ENCODE measurements at places on chromosomes 7 and 10.

DNA sequence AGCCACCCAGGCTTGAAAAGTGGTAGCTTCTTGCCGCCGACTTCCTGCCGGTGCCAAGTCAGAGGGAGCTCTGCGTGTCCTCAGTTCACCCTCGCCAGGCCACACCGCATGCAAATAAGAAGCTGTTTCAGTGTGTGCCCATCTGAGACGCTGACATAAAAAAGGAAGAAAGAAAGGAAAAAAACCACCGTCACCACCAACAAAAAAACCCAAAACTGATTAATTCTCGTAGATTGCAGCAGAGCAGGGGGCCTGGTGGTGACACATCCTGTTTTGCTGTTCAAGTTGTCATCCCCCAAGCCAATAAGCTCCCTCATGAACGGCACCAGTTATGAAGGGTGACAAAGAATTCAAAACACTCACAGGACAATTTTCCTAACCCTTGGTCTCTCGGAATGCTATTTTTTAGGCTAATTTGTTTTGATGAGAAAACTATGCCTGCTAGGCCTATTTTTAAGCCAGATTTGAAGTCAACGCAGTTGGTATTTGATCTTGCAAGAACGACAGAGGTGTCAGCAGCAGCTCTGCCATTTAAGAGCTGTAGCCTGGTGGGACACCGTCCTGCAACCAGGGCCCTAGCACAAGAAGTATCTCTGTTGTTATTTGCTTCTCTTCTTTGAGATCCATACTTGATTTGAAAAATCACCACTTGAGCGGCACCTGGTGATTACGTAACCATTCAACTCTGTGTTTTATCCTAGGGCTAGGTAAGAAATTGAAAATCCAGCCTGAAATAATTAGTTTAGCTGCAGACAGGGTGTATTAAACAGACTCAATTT is 145.6 kb downstream of the PFKFB3 start:
- DNase-seq: peak; percentile 71

DNA sequence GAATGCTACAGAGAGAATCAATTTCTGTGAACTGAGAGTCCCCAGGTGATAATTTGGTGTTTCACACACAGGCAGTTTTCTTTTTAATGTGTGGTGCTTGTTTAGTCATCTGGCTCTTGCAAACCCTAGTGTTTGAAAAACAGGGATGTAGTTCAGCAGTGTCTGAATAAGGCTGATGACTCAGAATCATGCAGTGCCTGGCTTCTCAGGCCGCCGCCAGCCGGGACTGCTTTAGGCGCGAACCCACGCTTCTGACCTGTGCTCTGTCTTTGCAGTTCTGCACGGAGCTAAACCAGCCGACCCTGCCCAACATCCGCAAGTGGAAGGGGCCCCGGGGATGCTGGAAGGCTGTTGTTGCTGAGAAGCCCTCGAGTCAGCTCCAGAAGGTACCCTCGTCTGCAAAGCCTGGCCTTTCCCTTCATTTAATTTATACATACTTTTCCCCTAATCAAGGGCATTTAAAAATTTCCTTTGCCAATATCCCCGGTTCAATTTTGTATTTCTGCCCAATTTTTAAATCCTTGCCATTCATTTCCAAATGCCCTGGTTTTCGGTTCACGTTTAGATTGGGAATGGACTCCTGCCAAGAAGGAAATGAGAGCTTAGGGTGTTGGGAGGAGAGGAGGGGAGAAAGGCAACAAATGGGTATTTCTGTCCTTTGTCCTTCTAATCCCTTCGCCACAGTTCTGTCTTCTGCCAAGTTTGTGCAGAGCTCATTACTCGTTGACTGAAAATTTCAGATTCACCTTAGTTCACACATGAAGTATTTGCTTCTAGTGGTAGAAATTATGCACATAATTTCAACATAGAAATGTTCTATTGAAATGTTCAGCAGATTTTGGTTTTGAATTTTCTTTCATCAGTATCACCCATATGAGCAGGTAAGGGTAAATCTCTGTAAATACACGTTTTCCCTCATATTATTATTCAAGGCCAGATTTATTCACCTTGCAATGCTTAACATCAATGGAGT is 108.5 kb upstream of the ANLN start:
- no peak for DNase-seq

DNA sequence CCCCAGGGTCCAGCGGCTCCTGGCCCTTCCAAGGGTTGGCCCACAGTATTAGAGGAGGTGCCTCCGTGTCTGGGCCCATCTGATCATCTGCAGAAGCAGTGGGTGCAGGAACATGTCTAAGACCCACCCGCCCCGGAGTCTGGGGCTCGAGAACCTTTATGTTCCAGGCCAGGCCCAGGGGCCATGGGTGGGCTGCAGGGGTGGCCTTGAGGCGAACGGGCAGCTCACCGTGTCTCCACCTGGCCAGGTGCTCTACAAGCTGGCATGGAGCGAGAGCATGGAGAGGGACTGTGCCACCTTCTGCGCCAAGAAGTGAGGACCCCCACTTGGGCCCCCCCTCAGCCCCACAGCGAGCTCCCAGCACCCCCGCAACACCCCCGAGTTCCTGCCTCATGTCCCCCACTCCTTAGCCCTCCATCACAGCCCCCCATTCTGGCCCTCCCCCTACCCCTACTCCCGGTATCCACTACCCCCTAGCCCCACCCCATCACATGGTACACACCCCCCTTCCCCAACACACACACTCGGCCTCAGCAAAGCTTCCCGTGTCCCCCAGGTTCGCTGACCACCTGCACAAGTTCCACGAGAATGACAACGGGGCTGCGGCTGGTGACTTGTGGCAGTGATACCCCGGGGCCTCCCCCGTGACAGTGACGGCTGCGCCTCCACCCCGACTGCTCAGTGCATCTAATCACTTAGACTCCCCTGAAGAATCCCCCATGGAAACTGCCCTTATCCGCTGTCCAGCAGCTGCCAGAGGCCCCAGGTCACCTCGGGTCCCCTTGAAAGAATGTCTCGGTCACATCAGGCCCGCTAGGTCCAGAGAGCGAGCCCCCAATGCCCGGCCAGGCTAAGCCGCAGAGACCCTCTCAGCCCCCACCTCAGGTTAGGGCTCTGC is 4.0 kb upstream of the SH2B2 start:
- DNase-seq: no peak

DNA sequence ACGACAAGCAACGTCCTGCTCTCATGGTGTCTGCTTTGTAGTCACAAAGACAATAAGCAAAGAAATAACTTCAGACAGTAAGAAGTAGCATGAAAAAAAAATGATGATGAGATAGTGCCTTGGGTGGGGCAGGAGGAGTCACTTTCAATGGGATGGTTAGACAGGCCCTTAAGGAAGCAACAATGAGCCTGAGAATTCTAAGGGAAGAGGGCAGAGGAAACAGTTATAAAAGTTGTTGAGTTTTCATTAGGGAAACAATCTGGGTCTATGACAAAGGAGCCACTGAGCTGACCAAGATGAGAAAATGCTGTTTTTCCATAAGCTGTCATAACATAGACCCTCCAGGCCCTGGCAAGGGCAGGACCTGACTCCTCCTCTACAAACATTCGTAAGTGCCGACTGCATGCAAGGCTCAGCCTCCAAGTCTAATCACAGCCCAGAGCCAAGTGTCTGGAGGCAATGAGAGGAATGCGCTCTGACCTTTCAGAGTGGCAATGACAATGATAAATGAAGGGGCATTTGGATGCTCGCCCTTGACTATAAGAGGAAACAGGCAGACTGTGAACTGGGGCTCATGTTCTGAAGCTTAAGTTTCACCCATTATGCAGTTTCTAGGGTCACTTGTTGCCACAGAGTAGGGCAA is 43.7 kb downstream of the PPP1R3C start:
- DNase-seq: no peak

- DNase-seq: no peak
These were observed 80.4 kb downstream of the AUTS2 start for GRCh38 chr7:69678494-69679187.

- DNase-seq: no peak
These were observed 435.8 kb downstream of the MDFIC start for GRCh38 chr7:115357703-115357999.

- DNase-seq: peak; percentile 4
These were observed 171.5 kb upstream of the SP4 start for GRCh38 chr7:21256310-21256877.

- no peak for DNase-seq
These were observed 13.6 kb upstream of the FOXL3 start for GRCh38 chr7:276230-276835.

DNA sequence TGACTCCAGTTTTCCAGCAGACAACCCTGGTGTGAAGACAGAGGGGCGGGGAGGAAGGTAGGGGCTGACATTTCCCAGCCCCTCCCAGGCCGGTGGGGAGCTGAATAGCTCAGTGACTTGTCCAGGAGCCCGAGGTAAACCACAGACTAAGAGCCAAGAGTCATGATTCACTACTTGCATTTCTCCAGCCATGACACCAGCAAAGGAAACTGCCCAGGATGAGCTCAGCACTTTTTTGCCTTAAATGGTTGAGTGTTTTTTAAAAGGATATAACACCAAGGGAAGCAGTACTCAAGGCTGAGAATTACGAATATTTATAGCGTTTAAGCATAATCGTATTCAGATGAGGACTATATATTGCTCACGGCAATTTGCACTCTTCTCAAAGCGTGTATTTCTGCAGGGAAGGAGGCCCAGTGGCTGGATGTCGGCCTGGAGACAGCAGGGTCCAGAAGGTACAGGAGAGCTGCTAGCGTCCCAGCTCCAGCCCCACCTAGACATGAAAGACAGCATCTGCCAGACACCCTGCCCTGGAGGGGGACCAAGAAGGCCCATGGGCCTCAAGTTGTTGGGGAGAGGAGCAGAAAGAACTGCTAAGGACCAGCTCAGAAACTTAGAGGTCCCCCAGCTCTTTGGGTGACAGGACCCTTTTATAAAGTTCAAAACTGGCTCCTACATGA is 141.4 kb downstream of the GRID1 start:
- DNase-seq: no peak

DNA sequence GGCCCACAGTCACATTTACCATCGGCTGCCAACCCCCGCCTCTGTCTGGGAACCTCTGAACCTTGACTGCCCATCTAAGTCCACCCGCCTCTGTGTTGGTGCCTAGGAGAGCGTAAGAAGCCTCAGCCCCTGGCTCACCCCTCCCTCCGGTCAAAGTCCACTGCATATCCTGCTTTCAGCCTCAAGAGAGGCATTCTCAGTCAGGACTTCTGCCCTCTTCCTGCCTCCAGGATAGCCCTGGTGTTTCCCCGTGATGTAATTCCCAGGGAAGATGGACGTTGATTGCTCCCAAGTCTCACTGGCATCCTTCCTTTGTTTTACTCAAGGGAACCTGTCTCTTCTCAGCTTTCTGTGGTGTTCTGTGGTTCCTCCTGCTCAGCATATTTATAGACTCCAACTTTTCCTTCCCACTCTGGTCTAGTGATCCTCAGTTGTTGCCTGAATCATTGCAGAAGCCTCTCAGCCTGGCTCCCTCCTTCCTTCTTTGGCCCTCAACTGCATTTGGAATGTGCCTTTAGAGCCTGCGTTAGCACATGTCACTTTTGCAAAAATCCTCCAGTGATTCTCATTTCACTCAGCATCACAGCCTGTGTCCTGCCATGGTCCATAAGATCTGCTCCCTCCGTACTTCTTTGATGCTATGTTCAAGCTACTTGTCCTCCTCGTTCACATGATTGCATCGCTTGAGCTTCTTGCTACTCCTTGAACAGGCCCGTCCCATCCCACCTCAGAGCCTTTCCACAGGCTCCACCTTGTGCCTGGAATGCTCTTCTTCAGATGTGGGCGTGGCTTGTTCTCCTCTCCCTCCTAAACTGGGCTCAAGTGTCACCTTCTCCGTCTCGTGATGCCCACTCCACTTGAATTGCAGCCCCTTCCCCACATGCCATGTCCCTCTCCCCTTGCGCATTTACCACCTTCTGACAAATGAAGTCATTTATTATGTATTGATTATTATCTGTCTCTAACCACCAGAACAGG is 124.2 kb downstream of the PLPP4 start:
- DNase-seq: no peak

- no peak for DNase-seq
These were observed 58.9 kb downstream of the KCNMA1 start for GRCh38 chr10:77578583-77579227.

GRCh38 chr10:14182781-14183180 is 147.9 kb downstream of the FRMD4A start:
- DNase-seq: no peak

DNA sequence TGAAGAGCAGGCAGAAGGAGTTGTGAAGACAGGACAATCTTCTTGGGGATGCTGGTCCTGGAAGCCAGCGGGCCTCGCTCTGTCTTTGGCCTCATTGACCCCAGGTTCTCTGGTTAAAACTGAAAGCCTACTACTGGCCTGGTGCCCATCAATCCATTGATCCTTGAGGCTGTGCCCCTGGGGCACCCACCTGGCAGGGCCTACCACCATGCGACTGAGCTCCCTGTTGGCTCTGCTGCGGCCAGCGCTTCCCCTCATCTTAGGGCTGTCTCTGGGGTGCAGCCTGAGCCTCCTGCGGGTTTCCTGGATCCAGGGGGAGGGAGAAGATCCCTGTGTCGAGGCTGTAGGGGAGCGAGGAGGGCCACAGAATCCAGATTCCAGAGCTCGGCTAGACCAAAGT is 1.5 kb downstream of the CHPF2 start:
- DNase-seq: no peak

DNA sequence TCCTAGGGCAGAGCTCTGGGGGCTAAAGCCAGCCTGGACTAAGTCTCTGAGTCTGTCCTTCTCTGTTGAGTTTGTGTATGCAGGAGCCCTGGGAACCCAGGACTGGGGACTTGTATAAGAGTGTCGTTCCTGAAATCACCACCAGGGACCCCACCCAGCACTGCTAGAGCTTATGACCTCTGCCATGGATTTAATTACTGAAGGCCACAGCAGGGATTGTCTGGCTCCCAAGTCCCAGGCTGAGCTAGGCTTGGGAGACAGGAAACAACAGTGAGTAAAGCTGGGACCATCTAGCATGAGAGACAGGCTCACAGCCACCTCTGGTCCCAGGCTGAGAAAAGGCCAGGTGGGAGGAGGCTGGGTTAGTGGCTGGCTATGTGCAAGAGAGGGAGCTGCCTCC is 1.4 kb upstream of the TSPAN15 start:
- no peak for DNase-seq

DNA sequence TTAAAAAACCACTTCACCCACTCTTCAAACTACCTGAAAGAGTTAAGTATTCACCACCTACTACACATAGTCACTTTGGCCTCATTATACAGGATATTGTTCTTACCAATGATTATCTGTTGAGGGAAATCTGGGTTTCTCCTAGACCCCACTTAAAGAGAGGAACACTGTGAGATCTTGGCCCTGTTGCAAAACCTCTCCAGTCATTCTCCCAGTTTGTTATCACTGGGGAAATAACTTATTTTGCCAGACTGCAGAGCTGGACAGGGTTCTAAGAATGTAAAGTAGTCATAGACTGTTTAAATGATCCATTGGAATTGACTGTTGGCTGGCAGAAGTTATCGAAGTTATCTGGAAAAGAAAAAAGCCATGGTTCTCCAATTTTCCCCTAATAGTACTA is 143.8 kb downstream of the HGF start:
- DNase-seq: no peak

GRCh38 chr10:12822893-12823170 is 178.7 kb downstream of the CCDC3 start:
- no peak for DNase-seq

GRCh38 chr7:81415181-81415580 is 354.7 kb downstream of the HGF start:
- DNase-seq: no peak

GRCh38 chr7:33903791-33904680 is 1.3 kb upstream of the BMPER start:
- DNase-seq: no peak

- DNase-seq: no peak
These were observed 76.4 kb upstream of the SCIN start for GRCh38 chr7:12493863-12494686.

All from stimulated activated CD8-positive, alpha-beta memory T cell treated with anti-CD3 and anti-CD28 coated beads, Interleukin-12 subunit alpha, Interleukin-12 subunit beta, amount 100 ng/mL, for 1 hour (primary cell).